ENCODE measurements at places on chromosomes 3 and 15.

- DNase-seq = no peak
Observed at GRCh38 chr3:73480187-73480672, 144.5 kb downstream of the PDZRN3 start.

GRCh38 chr15:65194826-65195547 lies 9.8 kb upstream of the CLPX start:
- no peak for DNase-seq

- no peak for DNase-seq
Observed at GRCh38 chr3:189053322-189053721, 118.4 kb upstream of the TPRG1 start.

DNA sequence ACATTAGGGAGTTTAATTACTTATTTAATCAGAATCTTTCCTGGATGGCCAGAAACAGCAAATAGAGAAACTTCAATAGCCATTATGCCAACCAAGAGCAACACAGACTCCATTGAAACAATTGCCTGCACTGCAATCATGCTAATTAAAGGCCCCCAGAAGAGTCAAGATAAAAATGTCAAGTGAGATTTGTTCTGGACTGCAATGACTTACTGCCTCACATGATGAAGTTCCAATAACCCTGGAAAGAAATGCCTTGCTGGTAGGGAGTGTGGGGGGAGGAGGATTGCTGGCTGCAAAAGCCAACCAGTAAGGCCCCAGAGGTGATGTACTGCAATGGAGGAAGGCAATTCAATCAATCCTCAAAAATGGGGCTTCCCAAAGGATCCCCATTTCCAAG lies 257.9 kb downstream of the NTRK3 start:
- no peak for DNase-seq

GRCh38 chr3:127218454-127218922 lies 25.6 kb downstream of the PRR23E start:
- no peak for DNase-seq

- no peak for DNase-seq
Observed at GRCh38 chr3:98650971-98651779, 57.8 kb upstream of the CPOX start.

- DNase-seq = peak; percentile 66
Observed at GRCh38 chr3:185216607-185216958, 37.3 kb downstream of the EHHADH start.

DNA sequence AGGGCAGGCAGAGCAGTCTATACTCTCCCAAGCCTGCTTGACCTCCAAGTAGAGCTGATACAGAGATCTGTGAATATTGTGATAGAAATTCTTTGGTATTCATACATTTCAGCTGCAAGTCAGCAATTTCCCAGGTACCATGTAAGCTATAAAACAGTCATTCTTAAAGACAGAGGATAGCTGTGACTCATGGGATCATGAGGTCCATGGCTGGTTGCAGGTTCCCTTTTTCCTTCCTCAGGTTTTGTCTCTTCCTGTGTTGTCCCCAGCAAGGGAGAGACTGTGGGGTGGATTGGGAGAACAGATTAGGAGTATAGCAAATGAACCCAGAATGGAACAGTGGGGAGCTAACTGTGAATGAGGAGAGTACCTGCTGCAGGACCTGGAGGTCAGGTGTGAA lies 5.4 kb upstream of the P4HTM start:
- DNase-seq = no peak

- DNase-seq = peak; percentile 71
Observed at GRCh38 chr3:46705022-46705530, 3.9 kb downstream of the TMIE start.

DNA sequence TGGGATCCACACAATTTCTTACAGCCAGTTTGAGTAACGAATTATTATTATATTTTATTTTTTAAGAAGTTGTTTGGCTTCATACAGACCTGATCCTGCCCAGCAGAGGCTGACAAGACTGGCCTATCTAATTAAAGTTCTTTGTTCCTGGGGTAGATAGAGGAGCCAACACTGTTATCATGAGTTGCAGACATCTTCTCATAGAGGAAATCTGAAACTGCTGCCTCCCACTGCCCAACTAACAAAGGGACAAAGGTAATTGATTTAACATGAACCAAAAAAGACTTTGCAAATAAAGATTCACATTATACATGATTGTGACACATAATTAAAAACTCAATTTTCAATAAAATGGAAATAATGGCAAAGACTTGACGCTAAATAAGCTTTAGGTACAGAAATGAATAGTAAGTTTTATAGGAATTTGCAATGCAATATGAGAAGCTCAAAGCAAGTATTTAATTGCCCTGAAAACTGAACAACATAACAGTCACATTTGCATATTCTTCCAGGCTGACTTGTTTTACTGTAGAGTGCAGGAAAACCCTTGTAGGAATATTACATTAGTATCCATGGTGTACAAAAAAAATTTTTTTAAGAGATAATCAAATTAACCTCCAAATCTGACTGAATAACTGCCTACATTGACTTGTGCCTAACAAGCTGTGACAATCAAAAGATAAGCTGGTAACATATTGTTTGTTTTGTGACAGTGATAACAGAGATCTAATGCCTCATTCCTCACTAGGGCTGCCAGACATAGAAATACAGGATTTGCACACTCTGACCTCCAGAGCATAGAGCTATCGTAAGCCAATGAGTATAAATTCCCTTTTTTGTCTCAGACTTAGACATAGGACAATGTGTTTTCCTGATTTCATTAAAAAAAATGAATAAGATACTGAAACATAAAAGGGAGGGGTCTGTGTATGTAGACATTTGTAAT lies 273.2 kb downstream of the MFSD1 start:
- DNase-seq = no peak

DNA sequence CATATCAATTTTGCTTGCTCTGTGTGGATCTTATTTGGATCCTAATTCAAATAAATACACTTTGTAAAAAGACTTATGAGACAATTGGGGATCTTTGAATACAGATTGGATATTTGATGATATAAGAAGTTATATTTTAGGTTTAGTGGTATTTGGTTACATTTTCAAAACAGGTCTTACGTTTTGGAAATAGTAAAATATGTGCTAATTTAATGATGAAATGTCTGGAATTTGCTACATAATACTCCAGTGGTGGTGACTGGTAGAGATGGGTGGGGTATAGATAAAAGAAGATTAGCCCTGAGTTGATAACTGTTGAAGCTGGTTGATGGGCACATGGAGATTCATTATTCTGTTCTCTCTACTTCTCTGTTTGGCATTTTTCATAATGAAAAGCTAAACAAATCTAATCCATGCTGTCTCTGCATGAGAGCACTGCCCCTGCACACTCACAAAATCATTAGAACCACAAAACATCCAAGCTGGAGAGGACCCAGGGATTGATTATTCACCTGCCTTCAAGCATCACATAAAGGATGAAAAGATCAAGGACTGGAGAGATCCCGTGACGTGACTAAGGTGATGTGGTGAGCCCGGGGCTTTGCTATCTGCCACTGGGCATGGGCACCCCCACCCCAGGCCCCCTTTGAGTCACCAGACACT lies 58.9 kb downstream of the TLE3 start:
- no peak for DNase-seq

DNA sequence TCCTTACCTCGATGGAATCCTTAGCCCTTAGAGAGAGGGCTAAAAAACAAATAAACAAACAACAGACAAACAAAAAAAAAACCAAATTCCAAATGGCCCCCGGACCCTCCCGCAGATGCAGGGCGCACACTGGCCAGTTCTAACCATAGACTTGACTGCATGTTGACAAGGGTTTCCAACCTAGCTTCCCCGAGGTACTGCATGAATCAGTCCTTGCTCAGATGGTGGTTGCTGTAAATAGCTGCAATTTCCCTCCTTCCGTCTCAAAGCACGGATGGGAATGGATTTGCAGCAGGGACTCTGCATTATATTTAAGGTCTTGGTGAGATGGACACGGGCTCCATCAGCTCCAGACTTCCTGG lies 162.8 kb downstream of the CD47 start:
- DNase-seq = peak; percentile 35

GRCh38 chr3:148457886-148458285 lies 239.8 kb upstream of the AGTR1 start:
- DNase-seq = no peak

DNA sequence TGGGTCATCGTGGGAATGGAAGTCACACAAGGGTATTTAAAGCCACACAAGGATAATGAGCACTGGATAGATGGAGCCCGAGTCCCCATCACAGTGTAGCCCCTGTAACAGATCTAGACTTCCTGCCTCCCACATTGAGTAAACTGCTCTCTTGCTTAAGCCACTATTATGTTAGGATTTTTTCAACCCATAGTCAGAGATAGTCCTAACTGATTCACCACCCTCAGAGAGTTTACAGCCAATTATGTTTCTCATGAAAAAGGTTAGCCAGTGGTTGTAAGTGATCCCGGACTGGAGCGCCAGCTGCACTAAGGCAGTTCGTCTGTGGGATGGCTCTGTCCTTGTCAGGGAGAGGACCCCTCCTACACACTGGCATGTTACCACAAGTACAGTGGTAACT lies 77.0 kb downstream of the KLF13 start:
- DNase-seq = peak; percentile 62

DNA sequence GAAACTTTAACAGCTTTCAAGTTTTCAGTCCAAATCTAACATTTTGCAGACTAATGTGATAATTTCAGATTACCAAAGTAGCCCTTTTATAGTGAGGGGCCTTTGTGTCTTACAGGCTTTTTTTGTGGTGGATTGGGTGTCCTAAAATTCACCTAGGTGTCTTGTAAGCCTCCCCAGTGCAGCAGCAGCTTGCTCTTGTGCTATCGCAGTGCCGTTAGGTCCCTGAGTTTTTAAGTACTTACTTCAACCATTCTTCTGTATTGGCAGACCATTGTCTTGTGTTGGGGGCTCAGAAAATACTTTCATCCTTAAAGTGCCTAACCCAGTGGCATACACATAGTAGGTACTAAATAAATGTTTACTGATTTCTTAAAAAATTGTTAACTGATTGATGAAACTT lies 2.1 kb downstream of the PDE8A start:
- DNase-seq = no peak

- no peak for DNase-seq
Observed at GRCh38 chr3:46684891-46685290, 8.6 kb downstream of the ALS2CL start.

- DNase-seq = no peak
Observed at GRCh38 chr3:105830836-105831235, 38.0 kb downstream of the CBLB start.

DNA sequence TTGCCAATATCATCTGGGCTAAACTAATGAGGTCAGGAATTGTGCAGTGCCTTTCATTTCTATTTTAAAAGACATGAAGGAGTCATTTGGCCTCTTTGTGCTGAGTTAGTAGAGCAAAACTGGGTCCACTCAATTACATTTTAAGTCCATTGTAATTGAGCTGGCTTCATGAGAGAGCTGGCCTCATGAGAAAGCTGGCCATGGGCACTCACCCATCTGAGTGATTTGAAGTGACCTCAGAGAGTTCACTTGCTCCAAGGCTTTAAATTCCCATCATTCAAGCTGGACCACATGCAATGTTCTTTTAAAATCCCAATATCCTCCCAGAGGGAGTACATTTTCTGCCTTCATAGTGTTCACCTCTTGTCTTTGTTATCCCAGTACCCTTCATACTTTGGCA lies 335.9 kb upstream of the WNT5A start:
- no peak for DNase-seq

- no peak for DNase-seq
Observed at GRCh38 chr3:129440618-129441190, 680 bp downstream of the IFT122 start.

DNA sequence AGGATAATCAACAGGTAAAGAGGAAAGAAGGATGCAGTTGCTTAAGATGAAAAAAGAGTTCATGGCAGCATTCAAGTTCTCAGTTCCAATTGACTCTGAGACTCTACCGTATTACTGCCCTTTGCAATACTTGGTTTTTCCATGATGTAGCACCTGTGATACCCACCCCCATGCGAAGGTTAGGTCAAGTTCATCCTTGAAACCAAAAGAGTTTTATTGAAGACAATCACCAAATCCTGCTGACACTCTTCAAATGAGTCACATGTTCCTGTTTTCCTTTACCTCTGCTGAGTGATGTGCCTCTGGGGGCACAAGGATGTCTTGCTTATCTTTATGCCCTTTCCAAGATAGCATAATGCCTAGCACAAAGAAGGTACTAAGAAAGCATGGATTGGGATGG lies 111.3 kb upstream of the SLC7A14 start:
- DNase-seq = no peak

GRCh38 chr3:41418961-41419691 lies 219.8 kb downstream of the CTNNB1 start:
- DNase-seq = peak; percentile 74

- peak; percentile 40 for DNase-seq
Observed at GRCh38 chr3:195221015-195221853, 49.7 kb downstream of the XXYLT1 start.

- peak; percentile 25 for DNase-seq
Observed at GRCh38 chr15:74988007-74988800, 7.2 kb upstream of the SCAMP5 start.

GRCh38 chr3:113496924-113497323 lies 18.0 kb downstream of the SPICE1 start:
- DNase-seq = no peak

DNA sequence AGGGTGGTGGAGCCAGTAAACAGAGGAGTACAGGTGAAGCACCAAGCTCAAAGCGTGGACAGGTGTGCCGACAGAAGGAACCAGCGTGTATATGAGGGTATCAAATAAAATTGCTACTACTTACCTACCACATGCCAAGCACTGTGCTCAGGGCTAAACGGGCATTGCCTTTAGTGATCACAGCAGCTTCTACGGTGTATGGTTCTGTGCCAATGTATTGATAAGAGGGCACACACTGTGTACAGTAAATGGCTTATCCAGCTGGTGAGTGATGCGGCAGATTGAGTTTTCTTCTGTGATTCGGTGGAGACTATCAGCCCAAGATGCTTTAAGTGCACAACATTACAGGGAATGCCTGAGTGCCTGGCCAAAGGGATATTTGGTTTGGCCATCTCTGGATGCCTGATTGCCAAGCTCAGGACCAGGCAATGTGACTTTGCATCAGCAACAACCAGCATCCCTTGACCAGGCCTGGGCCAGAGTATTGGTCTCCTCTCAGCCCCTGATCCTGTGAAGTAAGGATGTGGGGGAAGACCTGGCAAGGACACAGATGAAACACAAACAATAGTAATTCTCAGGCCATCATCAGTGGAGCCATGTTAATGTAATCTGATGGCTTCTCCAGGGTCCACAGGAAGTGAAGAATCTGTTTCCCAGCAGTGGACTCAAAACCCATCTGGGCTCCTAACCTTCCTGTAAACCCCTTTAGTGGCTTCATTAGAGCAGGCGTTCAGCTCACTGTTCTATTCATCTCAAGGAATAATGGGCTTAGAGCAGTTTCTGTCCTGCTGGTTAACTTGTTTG lies 14.1 kb downstream of the STARD5 start:
- no peak for DNase-seq

GRCh38 chr3:71987089-71987735 lies 202.3 kb upstream of the PROK2 start:
- peak; percentile 25 for DNase-seq

- DNase-seq = no peak
Observed at GRCh38 chr3:162601101-162601670, 1104.6 kb downstream of the OTOL1 start.

- peak; percentile 53 for DNase-seq
Observed at GRCh38 chr3:59812237-59813147, 762.7 kb upstream of the CFAP20DC start.

All from fibroblast of skin of back (primary cell).